ENCODE measurements at places on chromosomes 6 and 20.

- DNase-seq = peak; percentile 26
Measured at GRCh38 chr20:46583411-46584214, 33.2 kb upstream of the OCSTAMP start.

- DNase-seq = no peak
Measured at GRCh38 chr6:47479140-47479508, 1.5 kb downstream of the CD2AP start.

DNA sequence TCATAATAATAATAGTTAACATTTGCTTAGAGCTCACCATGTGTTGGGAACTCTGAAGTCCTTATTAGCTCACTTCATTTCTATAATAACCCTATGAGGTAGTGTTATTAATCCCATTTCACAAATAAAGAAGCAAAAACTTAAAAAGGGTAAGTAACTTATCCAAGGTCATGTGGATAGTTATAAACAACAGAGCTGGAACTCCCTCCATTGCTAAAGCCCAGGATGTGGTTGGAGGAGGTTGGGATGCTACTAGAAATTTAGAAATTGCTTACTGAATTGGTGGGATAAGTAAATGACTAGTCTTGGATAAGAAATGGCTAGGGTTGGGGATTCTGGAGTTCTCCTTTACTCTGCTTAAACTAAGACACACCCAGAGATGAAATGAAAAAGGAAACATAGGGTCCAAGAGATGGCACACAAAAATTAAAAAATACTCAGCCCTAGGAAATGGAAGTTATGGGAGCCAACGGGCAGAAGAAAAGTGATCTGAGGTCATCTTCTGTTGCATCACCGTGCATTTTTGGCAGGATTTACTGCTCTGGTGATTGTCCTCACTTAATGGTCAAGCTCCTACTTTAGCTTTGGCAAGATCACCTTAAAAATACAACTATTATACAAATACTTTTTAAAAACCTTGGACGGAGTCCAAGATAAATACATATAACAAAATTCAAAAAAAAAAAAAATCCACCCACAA is 7.7 kb upstream of the CLIC5 start:
- DNase-seq = no peak

- DNase-seq = no peak
Measured at GRCh38 chr6:79869184-79869583, 78.2 kb downstream of the ELOVL4 start.

DNA sequence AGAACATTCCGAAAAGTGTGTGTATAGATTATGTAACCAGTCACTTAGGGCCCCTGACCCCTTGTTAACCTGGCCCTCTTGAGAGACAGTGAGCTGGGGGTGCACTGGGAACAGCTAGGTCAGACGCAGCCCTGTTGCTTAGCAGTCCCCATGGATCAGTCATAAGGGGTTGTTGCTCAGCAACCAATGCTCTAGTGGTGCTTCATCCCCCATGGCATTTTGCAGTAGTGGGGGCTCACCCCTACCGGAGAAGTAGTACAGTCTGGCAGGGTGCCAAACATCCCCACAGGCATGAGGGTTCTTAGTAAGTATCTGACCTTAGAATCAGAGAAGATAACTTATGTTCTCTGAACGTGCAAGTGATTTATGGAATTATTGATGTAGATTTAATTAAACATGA is 12.3 kb downstream of the PKIB start:
- peak; percentile 61 for DNase-seq

- peak; percentile 33 for DNase-seq
Measured at GRCh38 chr6:169640351-169640852, 61.4 kb downstream of the WDR27 start.

DNA sequence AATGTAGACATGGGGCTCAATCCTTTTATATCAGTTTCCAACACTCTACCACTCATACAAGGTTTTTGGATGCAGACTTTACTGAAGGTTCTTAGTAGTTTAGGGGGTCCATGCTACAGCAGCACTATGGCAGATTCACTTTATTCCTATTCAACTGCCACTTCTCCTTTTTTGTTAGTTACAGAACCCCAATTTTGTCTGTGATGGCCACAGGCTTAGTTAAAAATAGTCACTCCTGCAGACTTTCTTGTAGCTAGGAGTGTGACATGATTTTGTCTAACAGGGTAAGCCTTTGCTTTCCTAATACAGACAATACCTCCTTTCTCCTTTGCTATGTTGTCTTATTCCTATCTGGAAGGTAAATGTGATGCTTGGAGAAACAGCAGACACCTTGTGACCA is 90.0 kb upstream of the SLC24A3 start:
- no peak for DNase-seq

DNA sequence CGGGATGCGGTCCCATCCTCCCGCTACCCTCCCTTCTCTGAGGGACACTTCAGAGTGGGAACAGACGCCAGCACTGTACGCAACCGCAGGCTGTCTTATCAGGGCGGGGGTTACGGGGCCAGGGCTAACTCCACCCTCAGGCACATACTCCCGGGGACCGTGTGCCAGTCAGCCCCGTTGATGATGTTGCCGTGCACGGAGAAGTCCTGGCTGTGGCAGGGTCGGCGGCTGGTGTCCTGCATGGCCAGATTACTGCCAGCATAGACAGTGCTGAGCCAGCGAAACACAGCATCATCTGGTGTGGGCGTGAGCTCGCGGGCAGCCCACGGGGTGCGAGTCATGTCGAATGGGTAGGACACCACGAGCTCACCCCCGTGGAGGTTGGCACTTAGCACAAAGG is 5.0 kb downstream of the CPXM1 start:
- no peak for DNase-seq

Data from eye (tissue), 1 donor.